ENCODE measurements at places on chromosomes 11 and 22.

DNA sequence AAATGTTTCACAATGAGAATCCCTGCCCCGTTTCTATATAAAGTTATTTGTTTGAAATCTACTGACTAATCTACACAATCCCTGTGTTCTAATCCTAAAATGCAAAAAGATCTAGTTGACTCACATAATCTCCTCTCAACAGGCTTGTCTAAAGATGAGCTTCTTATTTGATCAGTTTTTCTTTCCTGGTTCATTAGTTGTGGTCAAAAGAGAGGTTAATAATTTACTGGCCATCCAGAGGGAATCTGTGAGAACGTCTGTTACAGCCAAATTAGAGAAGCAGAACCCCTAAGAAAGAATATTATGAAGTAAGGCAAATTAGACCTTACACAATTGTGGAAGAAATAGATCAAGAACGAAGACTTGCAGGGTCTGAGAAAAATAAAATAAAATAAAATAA is 173.7 kb upstream of the ANO3 start:
- no peak for DNase-seq

DNA sequence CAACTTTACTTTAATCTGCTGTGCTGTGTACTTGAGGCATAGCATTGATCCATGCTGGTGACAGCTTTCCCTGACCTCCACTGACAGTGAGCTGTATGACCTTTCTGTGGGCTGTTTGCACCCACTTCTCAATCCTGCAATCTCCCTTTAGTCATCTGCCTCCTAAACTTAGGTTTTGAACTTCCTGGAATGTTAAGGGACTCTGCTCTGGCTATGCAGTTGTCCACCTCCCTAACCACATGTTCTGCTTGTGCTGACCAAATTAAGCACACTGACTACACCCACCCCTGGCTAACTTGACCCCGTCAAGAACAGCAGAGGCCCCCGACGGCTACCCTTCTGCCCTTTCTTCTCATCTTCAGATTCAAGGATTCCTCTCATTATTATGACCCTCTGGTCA is 89.1 kb upstream of the NTM start:
- DNase-seq, result no peak

DNA sequence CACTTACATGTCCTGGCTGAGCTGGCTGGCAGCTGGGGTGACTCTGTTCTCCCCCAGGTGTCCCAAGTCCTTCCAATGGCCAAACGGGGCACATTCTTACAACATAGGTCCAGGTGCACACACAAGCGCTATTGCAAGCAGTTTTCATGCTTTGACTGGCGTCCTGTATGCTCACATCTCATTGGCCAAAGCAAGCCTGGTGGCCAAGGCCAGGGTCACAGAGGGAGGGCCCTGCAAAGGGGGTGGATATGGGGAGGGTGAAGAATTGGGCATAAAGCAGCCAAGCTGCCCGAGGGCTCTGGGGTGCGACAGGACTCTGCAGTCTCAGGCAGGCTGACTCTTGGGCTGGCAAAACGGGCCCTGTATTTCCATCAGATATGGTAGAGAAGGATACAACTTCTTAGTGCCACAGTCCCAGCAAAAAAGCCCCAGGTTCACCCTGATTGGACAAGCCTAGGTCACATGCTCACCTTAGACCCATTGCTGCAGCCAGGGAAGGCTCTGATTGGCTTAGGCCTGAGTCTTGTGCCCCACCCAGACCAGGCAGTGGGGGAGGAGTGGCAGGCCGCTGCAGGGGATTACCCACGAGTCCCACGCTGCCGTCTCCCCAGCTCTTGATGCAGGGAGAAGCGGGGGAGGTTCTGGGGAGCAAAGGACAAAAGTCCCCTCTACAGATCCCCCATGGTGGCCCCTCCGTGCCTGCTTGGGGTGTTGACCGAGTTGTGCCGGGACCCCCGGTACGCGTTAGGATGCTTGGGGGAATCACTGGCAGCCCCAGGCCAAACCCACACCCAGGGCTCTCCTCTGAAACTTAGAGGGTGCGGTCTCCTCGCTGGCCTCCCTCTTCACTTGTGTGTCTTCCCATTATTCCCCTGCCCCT is 110.8 kb downstream of the ARHGAP8 start:
- DNase-seq, result no peak

DNA sequence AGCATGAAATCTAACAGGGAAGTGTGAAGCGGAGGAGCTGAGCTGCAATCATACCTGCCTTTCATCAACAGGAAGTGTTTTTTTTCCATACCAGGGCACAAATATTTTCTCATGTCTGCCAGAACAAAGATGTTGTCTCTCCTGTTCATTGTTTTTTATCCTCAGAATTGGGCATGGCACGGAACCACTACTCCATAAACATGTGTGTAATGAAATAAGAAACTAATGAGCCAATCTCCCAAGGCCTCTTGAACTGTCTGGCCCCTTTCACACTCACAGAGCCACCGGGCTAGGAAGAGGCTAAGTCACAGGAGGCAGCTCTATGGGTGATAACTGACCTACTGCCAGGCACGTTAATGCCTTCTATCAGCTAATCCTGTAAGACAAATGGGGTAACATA is 124.4 kb downstream of the ETS1 start:
- DNase-seq, result no peak

GRCh38 chr11:68312780-68313573 is 586 bp downstream of the LRP5 start:
- no peak for DNase-seq

DNA sequence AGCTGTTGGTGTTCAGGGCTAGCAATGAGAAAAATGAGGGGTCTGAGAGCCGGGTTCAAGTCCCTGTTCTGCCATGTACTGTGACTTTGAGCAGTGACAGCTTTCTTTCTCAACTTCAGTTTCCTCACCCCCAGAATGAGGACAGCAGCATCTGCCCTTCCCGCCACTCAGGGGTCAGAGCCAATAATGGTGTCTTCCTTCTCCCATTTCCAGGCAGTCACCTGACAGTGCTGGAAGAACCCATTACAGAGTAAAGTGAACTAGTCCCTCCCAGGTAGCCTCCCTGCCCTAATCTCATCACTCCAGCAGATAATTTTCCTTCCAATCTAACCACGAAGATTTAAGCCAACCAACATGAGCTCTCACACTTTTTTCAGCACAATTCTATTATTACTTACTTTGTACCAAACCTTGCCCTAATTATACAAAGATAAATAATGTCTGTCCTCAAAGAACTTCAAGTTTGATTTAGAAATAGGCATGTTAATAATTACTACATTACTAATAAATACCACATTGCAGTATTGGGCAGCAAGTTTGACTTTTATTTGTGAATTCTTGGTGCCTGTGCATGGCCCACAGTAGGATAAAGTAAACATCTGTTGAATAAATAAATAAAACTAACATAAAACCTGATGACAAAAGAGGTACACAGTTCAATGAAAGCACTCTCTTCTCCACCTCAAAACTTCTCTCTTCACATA is 61.0 kb downstream of the SERGEF start:
- no peak for DNase-seq

DNA sequence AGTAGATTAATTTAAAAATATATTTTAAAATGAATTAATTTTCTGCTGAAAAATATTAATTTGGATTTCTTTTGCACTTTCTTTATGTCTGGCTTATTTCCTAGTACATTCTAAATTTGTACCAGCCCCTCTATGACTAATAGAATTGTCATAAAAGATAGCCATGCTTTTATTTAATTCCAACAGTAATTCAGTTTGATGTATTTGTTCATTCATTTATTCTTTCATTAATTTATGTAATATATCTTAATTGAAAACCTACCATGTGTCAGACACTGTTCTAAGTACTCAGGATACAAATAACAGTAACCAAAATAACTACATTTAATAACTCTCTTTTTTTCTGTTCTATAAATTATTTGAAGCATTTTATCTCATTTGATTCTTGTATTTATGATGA is 264.0 kb upstream of the CCDC179 start:
- DNase-seq, result no peak

DNA sequence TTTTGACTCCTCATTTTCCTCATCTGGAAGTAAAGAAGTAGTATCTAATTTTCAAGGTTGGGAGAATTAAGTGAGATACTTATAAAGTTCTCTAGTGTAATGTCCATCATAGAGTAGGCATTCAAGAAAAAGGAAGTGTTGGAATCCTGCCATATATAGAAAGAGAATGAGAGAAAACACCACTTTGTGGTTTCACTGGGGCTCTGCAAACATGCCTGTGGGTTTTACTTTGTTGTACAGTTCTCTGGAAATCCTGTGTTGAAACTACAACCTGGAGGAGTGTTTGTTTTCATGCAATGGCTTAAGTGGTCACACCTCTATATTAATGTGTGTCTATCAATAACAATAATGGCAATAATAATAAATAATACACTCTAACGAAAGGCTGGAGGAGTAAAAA is 741.7 kb downstream of the NELL1 start:
- DNase-seq, result no peak

- no peak for DNase-seq
Observed at GRCh38 chr11:11981364-11981763, 27.1 kb downstream of the DKK3 start.

GRCh38 chr11:73384872-73385689 is 8.9 kb downstream of the RELT start:
- DNase-seq, result no peak
